Epithelial cell of prostate (primary cell): ENCODE measurements at places on chromosomes 7 and 10.
A peak's percentile ranks its signal among the peaks of the same experiment; 100 is the strongest.

- no peak for DNase-seq
These were observed 958.4 kb downstream of the TYW1 start for GRCh38 chr7:67955061-67955460.

- no peak for DNase-seq
These were observed 30.4 kb downstream of the CROT start for GRCh38 chr7:87375662-87376435.

GRCh38 chr7:140640060-140640637 is 464 bp downstream of the DENND2A start:
- no peak for DNase-seq

DNA sequence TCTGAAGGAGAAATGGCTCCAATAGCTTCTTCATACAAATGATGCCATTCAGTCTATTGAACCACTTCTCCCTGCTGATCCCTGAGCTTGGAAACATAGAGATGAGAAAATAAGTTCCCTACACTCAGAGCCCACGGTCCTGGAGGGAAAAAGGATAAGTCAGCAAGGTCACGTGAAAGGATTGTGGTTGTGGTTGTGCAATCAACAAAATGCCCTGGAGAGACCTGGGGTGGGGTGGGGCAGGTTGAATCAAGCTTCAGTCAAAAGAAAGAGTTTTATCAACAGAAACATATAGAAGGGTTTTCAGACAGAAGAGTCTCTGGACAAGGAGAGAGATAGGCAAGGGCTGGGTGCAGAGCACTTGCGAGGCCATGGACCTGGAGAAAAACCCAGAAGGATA is 30.1 kb downstream of the C10orf90 start:
- DNase-seq: peak; percentile 29

- peak; percentile 45 for DNase-seq
These were observed 53.1 kb downstream of the TEX36 start for GRCh38 chr10:125629758-125630376.

DNA sequence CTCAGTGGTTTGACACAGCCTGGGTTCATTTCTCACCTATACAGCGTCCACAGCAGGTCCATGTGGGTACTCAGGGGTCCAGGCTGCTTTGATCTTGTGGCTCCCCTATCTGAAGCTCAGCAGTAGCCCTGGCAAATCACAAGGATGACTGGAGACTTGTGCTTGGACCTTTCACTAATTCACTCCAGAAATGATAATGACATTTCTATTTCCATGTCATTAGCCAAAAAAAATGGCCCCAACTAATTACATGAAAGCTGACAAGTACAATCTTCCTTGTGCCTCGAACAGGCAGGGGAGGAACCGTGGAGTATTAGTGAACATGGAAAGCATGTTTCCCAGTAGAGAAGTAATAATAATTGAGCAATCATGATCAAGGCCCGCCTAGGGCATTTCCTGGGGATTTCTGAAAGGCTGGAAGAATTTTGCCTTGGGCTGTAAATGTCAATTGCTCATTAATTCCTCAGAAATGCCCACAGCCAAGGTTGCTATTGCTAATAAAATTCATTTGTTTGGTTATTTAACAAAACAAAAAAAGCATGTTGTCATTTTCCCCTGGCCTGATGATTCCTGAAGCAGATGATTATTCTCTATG is 586.1 kb downstream of the SDK1 start:
- no peak for DNase-seq

DNA sequence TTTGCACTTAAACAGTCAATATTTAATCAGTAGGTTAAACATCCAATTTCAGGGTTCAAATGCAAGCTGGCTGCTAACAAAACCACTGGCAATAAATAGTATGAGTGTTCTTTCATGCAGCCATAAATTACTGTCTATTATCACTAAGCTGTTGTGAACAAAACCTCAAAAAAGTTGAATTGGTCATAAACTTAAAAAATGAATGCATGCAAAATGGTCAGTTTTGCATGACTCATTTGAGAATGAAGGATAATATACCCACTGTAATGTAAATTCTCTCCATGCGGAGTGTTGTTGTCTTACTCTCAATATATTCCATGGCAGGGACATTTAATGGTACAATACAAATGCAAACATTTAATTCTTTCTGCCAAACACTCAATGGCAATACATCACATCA is 226.4 kb downstream of the MAGI2 start:
- DNase-seq: no peak

GRCh38 chr10:61341008-61341407 is 112.2 kb downstream of the TMEM26 start:
- DNase-seq: no peak

- DNase-seq: no peak
These were observed 61.4 kb downstream of the BICC1 start for GRCh38 chr10:58574058-58574457.

DNA sequence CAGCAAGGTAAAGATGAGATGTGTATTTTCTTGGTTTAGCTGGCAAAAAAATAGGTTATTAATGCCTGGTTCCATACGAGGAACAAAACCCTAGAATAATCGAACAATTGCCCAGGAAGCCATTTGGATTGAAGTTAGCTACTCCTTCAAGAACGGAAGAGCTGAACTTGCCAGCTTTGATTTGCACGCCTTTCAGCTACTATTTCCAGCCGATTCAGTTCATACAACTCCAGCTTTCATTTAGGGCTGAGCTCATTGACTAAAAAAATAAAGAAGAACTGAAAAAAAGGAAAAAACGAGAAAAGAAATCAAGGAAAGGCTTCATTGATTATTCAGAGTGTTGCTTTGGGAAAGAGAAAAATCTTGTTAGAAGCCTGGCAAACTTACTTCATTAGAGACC is 60.4 kb downstream of the PTN start:
- DNase-seq: no peak

DNA sequence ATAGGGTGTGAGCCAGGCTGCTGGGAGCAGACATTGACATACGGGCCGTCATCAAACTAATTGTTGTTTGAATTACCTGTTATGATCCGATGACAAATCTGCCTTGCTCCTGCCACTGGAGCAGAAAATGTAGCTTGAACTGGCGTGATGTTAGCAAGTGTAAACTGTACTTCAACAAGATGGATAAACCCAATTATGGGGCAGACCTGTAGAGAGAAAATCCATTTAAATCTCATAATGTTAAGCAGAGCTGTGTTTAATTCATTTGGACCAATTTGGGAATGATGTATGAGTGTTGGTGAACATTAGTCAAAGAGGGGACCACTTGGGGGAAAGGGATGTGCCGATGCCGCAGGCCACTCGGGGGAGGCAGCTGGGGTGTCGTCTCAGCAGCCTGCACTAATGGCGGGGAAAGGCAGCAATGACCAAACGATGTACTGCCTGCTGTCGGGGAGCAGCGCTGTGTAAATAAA is 27.4 kb downstream of the TCF7L2 start:
- no peak for DNase-seq

- DNase-seq: no peak
These were observed 283.8 kb downstream of the C7orf25 start for GRCh38 chr7:42628054-42628453.

GRCh38 chr7:78141522-78142281 is 343.1 kb downstream of the PHTF2 start:
- DNase-seq: no peak

GRCh38 chr10:79224263-79224949 is 122.9 kb upstream of the PPIF start:
- no peak for DNase-seq

- DNase-seq: peak; percentile 63
These were observed 137.3 kb downstream of the ANLN start for GRCh38 chr7:36526863-36527548.

DNA sequence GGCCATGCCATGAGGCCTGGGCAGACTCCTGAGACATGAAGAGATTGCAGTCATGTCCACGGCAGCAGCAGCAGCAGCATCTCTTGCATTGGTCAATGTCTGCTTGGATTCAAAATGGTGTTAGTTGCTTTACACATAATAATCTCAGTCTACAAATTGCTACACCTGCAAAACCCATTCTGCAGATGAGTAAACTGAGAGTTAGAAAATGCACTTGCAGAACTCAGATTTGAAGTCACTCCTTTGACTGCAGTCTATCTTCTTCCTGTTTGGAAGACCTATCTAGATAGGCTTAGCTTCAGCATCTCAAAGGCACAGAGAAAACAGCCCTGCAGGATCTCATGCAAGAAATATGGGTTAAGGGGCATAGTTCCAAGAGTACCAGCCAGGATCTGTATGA is 350.3 kb downstream of the TNS3 start:
- DNase-seq: no peak

DNA sequence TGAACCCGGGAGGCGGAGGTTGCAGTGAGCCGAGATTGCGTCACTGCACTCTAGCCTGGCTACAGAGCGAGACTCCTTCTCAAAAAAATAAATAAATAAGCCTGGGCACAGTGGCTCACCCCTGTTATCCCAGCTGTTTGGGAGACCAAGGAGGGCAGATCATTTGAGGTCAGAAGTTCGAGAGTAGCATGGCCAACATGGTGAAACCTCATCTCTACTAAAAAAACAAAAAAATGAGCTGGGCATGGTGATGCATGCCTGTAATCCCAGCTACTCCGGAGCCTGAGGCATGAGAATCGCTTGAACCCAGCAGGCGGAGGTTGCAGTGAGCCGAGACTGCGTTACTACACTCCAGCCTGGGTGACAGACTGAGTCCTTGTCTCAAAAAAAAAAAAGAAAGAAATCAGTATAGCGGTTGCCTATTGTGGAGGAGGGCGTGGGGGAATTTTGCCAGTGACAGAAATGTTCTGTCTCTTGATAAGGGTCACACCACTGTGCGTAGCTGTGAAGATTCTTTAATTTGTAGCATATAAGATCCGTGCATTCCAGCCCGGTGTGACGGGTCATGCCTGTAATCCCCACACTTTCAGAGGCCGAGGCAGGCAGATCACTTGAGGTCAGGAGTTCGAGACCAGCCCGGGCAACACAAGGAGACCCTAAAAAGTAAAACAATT is 17.9 kb upstream of the EIF3B start:
- no peak for DNase-seq

- DNase-seq: no peak
These were observed 22.4 kb upstream of the CDC14C start for GRCh38 chr7:48901966-48902365.

DNA sequence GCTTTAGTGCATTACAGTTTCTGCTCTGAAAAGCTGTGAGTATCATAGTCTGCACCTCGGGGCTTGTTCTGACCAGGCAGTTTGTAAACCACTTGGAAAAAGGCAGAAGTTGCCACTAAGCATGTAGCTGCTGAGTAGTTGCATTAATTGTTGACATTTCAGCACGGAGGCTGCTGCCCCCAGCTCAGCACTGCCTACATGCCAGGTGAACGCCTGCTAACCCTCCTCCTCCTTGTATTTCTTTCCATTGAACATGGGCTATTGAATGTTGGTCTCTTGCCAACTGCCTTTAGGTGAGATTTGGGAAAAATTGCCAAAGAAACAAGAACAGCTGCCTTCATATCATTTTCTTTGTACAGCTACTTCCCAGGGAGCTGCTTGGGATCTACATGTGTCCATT is 164.2 kb downstream of the RAPGEF5 start:
- no peak for DNase-seq

- no peak for DNase-seq
These were observed 320.6 kb downstream of the FRMD4A start for GRCh38 chr10:14010101-14010558.

DNA sequence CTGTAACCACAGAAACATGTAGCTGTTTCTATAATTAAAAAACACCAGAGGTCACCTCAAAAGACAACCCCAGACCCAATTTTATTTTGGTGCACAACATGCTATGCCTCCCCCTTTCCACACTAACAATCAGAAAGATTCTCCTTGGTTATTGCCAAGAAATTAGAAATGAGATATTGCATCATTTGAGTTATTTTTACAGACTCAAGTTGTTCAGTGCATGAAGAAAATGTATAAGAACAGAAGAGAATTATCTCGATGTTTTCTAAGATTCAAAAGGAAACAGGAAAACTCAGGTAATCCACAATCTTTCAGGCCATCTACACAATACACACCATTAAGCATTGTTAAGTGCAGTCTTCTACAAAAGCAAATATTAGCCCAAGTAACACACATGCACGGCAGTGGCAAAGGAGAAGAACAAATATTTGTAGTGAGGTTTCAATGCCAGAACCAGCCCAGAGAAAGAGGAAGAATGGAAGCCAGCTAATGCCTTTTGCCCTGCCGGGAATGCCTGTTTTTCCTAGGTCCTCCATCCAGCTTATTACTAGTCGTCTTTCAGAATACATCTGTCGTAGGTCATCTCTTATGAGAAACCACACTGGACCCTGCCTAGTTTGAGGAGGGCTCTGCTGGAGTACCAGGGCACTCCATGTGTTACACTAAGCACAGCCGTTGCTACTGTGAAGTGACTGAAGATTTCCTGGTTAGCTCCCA is 67.6 kb upstream of the C1GALT1 start:
- DNase-seq: no peak

DNA sequence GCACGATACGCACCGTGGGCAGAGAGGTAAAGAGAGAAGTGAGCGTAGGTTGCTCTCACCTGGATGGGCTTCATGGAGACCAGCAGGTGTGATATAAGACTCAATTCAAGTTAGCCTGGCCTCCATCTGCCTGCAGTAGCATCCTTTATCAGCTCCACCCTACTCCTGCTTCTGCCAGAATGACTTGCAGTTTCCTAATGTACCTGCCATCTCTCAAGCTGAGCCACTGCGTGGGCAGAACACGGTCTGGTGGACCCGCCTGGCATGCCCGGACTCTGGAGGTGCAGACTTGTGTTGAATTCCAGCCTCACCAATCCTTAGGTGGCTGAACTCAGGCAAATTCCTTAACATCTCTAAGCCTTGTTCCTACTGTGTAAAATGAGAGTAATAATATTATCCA is 64.3 kb downstream of the STEAP1B start:
- DNase-seq: no peak

DNA sequence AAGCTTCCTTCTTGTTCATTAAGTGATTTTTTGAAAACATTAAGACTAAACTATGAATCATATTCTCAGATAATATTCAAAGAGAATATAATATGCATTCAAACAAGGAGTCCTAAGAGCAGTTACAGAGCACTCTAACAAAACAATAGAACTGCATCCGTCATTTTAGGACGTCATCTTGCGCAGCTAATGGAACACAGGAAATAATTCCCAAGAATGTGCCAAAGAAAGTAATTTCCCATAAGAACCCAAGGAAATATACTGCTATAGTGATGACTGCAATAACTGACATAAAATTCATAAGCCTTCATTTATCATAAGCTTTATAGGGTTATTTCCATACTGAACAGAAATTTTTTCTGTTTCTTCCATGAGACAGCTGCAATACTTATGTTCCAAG is 28.3 kb upstream of the CASD1 start:
- DNase-seq: no peak

GRCh38 chr7:151429560-151430331 is 10.2 kb downstream of the CRYGN start:
- DNase-seq: no peak
